ENCODE measurements at places on chromosomes 16 and 17. TPM values are rescaled to one million over a fixed set of nuclear protein-coding genes. Genes with fewer than 3 reads are reported as not detected.

The TMED6 gene
- total RNA-seq: 1.4 TPM

The LRRC36 gene
- 0.74 TPM for total RNA-seq

GRCh38 chr16:54174201-54174600, 112.4 kb downstream of the IRX3 start:
- no peak overlapping the region for H3K27ac ChIP-seq
- H3K4me1 ChIP-seq: peaks cover 12% of the 10 kb centered on the region
- no peak overlapping the region for H3K4me3 ChIP-seq
- no peak for DNase-seq

DNA sequence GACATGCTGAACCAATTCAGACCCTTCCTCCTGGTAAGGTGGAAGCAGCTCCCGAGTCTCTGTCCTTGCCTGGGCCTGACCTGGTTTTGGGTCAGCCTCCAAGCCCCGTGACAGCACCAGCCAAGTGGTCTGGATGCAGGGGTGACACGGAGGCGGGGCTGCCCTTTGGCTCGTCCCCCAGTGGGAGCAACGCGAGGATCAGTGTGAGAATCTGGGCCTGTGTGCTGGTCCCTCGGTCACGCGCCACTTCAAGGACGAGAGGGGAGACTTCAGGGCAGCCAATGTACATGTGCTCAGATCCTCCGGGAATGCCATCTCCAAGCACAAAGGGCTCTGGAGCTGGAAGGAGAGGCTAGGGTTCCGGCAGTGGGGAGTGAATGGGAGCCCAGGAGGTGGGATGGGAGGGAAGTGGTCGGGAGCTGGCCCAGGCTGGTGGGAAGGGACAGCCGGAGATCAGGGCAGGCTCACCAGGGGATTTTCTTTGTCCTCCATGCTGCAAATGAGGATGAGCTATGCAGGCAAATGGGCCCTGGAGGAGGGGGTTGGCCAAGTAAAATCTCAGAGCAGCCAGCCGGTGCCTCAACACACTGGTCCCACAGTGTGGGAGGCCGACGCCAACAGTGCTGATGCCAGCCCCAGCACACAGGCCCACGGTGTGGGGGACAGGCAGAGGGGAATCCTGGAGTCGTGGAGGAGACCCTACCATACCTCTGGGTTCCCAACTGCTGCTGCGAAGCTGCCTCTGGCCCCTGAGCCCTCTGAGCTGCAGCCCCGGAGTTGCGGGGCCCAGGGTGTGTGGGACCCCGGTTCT, 4.2 kb upstream of the NDRG4 start:
- peaks cover 18% of the 10 kb centered on the region for H3K27me3 ChIP-seq
- no peak overlapping the region for H3K27ac ChIP-seq
- DNase-seq: peak; percentile 67

DNA sequence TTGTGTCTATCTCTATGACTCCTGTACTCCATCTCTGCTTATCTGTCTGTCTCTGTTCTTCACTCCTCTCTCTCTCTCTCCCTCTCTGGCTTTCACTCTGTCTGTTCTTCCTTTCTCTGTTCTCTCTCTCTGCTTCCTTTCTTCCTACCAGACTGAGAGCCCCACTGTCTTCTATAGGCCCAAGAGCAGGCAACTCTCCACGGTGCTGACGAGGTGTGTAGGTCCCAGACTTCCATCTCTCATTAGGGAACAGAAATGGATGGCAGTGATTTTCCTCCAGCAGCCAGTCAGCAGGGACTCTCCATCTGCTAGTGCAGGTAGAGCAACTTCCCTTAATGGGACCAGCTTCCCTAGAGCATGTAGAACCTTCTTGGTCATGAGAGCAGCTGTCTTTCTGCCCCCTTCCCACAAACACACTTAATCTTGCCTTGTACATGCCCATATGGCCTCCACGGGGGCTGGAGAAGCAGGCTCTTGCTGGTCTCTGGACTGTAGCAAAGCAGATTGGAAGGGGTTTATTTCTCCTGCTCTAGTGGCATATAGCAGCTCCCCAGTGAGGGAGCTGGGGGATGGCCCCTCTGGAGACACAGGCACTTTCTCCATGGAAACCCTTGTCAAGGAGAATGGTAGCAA, 47.8 kb upstream of the NLRP1 start:
- DNase-seq: no peak
- H3K27me3 ChIP-seq: no peaks in the 10 kb centered on the region
- no peaks in the 10 kb centered on the region for H3K36me3 ChIP-seq

DNA sequence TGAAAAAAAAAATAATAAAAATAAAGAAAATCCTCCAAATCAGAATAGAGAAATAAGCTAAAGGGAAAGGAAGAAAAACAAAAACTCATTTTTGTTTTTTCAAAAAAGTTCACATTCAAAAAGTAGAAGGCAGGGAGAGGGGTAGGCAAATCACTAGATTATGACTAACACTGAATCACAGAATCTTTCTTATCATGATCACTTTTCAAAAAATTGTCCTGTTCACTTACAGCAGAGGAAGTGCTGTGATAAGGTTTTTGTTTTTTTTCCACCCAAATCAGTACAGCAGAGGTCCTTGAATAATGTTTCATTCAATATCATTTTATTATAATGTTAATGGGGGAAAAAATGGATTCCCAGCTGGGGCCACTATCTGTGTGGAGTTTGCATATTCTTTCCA, 106.4 kb downstream of the CA4 start:
- H3K4me1 ChIP-seq: no peaks in the 10 kb centered on the region
- no peak for DNase-seq
- H3K36me3 ChIP-seq: peaks cover 90% of the 10 kb centered on the region
- H3K27ac ChIP-seq: no peak overlapping the region
- no peak overlapping the region for H3K4me3 ChIP-seq

DNA sequence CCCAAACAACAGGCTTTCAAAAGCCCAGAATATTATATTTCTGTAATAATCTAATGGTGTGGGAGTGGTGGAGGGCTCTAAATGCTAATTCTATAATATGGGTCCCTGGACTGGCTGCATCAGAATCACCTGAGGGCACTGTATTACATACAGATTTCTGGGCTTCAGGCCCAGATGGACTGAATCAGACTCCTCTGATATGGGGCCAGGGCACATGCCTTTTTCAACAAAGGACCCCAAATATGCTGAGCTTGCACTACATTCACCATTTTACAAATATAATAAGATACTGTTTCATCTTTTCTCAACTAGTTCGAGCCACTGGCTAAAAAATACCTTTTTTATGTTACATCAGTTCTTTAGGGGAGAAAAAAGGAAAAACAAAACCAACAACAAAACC, 309.7 kb downstream of the MAP2K6 start:
- H3K4me1 ChIP-seq: no peaks in the 10 kb centered on the region
- no peak overlapping the region for H3K4me3 ChIP-seq
- no peak overlapping the region for H3K27ac ChIP-seq

DNA sequence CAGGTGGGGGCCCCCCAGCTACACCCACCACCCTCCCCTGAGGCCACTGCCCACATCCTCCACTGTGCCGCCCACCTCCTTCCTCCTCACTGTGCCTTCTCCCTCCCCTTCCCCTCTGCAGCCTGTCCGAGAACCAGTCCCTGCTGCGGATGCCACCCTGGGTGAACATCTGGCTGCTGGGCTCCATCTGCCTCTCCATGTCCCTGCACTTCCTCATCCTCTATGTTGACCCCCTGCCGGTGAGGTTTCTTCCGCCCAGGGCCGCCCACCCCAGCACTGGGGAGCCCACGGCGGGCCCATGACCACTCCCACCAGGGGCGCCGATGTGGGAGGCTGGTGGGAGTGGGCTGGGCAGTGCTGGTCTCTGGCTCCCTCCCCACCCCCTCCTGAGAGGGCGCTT, 22.1 kb downstream of the RABEP2 start:
- H3K27ac ChIP-seq: no peak overlapping the region
- H3K4me3 ChIP-seq: no peak overlapping the region
- peaks cover 38% of the 10 kb centered on the region for H3K36me3 ChIP-seq

All from spleen (tissue), 13 donors.